ENCODE measurements at places on chromosomes 11 and 22. TPM values are rescaled to one million over a fixed set of nuclear protein-coding genes. Genes with fewer than 3 reads are reported as not detected.

The RNF26 gene
- total RNA-seq = 21.4 TPM

The OR10A2 gene
- not detected for total RNA-seq

The FAM111A gene
- total RNA-seq = 55.7 TPM

The SYT7 gene
- total RNA-seq = 6.9 TPM

The HOATZ gene
- total RNA-seq = not detected

The FXYD6 gene
- total RNA-seq = 10.6 TPM

The OLFML1 gene
- total RNA-seq = 2.3 TPM

The GGA1 gene
- 63.9 TPM for total RNA-seq

The PPP1R14B gene
- 127 TPM for total RNA-seq

The ST14 gene
- 74.8 TPM for total RNA-seq

The YAP1 gene
- total RNA-seq = 226 TPM

The IRAG1 gene
- total RNA-seq = 2.9 TPM

The CCDC116 gene
- not detected for total RNA-seq

The COA4 gene
- 55.8 TPM for total RNA-seq

The CRYBA4 gene
- not detected for total RNA-seq

DNA sequence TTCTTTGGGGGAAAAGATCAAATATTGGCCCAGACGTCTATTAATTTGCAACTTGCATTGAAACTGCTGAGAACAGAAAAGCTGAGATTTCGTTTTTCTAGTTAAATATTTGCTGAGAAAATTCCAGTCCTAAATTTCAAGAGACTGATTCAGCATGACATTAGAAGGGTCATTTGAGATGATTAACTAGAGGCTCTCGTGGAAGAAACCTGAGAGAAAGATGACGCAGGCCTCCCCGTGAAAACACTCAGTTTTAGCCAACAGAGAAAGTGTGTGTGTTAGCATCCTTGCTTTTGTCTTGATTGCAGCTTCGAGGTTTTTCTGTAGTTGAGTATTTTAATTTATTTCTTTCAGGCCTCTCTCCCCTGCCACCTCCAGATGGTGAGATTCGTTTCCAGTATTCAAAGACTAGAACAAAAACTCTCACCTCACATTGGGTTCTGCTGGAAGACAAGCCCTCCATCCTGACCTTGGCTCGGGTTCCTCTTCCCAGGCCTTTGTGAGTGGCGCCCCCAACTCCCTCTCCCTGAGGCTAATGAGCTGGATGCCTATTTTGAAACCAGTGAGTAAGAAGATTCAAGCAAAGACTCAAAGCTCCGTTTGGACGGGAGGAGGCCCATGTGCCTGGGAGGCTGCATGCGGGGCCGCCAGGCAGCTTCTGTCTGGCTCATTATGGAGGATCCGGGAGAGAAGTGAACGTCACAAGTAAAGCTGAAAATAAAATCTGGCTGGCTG lies 52.4 kb downstream of the CELSR1 start:
- H3K27ac ChIP-seq = no peak overlapping the region
- DNase-seq = no peak
- peaks cover 31% of the 10 kb centered on the region for H3K4me1 ChIP-seq

GRCh38 chr11:79440571-79441460 lies at the start of gene TENM4:
TENM4 (minus strand) TSS chr11:79441030; CDS start chr11:79069944, 371,086 bp downstream.
- peaks cover 52% of the 10 kb centered on the region for H3K4me1 ChIP-seq
- peaks cover 53% of the 10 kb centered on the region for H3K27me3 ChIP-seq
- H3K27ac ChIP-seq = peak within 1 kb of the TSS; percentile 83
- peak; percentile 68 for DNase-seq

- H3K27ac ChIP-seq = peak overlapping the region; percentile 93
- H3K4me3 ChIP-seq = peak overlapping the region; percentile 69
- peak; percentile 71 for DNase-seq
- H3K36me3 ChIP-seq = peaks cover 28% of the 10 kb centered on the region
- H3K27me3 ChIP-seq = no peaks in the 10 kb centered on the region
Observed at GRCh38 chr11:47409440-47410369, 1.3 kb downstream of the SLC39A13 start.

DNA sequence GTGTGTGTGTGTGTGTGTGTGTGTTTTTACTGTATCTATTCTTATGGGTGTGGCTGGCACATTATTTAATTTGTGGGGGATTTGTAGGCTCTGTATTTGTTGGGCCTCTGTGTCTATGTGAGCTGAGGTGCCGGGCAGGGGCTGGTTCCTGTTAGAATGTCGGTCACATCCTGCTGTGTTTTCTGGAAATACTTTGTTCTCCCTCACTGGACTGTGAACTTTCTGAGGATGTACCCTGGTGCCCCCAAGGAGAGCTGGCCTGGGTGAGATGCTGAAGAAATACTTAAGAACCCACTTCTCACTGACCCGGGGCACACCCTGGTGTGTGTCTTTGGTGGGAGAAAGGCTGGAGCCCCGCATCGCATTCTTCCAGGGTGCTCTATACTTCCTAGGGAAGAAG lies 28.6 kb downstream of the KIAA1671 start:
- H3K4me3 ChIP-seq = no peak overlapping the region
- H3K36me3 ChIP-seq = no peaks in the 10 kb centered on the region
- peak overlapping the region; percentile 22 for H3K27ac ChIP-seq
- peaks cover 56% of the 10 kb centered on the region for H3K4me1 ChIP-seq
- DNase-seq = no peak
- no peaks in the 10 kb centered on the region for H3K27me3 ChIP-seq

DNA sequence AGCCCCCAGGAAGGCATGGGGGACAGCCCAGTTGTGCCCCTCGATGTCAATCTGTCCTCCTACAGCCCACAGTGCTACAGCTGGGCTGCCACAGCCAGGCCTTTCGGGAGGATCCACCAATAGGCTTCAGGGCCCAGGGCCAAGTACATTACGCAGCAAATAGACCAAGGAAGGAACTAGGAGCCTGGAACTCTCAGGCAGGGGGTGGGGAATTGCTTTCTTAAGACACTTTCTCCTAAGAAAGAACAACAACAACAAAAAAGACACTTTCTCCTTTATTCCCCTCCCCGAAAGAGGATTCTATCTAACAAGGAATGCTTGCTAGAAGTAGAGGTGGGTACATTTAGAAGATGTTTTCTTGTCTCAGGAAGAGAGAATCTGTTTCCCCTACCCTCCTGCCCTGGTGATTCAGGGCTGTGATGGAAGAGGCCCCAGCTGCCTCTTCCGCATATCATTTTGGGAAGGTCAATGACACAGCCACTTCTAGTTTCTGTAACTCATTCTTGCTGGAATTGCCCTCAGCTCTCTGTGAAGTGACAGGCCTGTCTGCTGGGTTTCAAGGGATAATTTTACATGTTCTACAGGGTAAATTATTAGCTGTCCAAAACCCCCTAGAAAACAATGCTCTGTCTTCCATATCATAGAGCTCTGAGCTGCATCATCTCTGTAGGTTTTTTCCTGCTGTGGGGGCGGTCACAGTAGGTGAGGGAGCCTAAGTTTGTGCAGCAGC lies 6.0 kb upstream of the MALAT1 start:
- peak overlapping the region; percentile 99 for H3K27ac ChIP-seq
- H3K36me3 ChIP-seq = no peaks in the 10 kb centered on the region
- H3K4me3 ChIP-seq = peak overlapping the region; percentile 12
- H3K27me3 ChIP-seq = no peaks in the 10 kb centered on the region
- peaks cover 94% of the 10 kb centered on the region for H3K4me1 ChIP-seq

DNA sequence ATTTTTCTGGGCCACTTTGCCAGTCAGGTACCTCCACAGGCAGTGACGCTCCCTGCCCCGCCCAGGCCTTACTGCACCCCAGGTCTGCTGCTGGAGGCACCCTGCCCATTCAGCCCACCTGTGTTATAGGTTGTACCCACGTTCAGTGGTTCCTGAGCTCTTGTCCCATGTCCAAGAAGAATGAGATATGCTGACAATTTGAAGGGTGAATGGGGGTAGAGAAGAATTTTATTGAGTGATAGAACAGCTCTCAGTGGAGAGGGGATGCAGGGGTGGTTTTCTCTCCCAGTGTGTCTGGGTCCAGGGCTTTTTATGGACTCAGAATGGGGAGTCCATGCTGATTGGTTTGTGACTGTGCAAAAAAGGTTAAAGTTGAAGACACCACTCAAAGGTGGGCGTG lies 149.7 kb downstream of the LDLRAD3 start:
- H3K27me3 ChIP-seq = no peaks in the 10 kb centered on the region
- DNase-seq = no peak
- no peak overlapping the region for H3K4me3 ChIP-seq
- H3K36me3 ChIP-seq = peaks cover 27% of the 10 kb centered on the region
- H3K4me1 ChIP-seq = peaks cover 5% of the 10 kb centered on the region

- H3K4me1 ChIP-seq = peaks cover 8% of the 10 kb centered on the region
- no peaks in the 10 kb centered on the region for H3K27me3 ChIP-seq
- H3K4me3 ChIP-seq = no peak overlapping the region
- no peak for DNase-seq
- H3K36me3 ChIP-seq = no peaks in the 10 kb centered on the region
- H3K27ac ChIP-seq = peak overlapping the region; percentile 40
Observed at GRCh38 chr11:95082576-95083001, 7.1 kb upstream of the ENDOD1 start.

DNA sequence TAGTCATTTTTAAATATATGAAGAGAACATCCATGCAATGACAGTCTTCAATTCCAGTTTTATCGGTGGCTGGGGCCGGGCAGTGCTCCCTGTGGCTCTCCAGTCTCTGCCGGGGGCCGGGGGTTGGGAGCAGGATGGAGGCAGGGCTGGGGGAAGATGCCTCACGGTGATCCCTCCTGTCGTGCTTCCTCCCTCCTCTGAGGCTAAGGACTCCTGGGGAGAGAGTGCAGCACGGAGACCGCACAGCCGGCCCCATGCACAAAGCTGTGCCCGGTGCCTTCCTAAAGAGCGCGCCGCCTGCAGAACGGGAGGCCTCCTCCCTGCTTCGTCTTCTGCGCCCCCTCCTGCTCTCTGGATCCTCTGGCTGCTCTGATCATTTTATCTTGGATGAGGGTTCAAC lies 20.5 kb downstream of the GAL start:
- no peaks in the 10 kb centered on the region for H3K4me1 ChIP-seq
- H3K27me3 ChIP-seq = peaks cover 17% of the 10 kb centered on the region
- H3K27ac ChIP-seq = no peak overlapping the region
- H3K36me3 ChIP-seq = no peaks in the 10 kb centered on the region
- DNase-seq = no peak

- no peak for DNase-seq
- H3K36me3 ChIP-seq = no peaks in the 10 kb centered on the region
- H3K27ac ChIP-seq = no peak overlapping the region
- H3K27me3 ChIP-seq = no peaks in the 10 kb centered on the region
- no peaks in the 10 kb centered on the region for H3K4me1 ChIP-seq
Observed at GRCh38 chr11:86108890-86109638, 40.2 kb upstream of the PICALM start.

GRCh38 chr11:19466314-19466713 lies 225.6 kb upstream of the E2F8 start:
- no peaks in the 10 kb centered on the region for H3K36me3 ChIP-seq
- H3K27me3 ChIP-seq = peaks cover 9% of the 10 kb centered on the region
- H3K4me3 ChIP-seq = no peak overlapping the region
- H3K27ac ChIP-seq = no peak overlapping the region
- peaks cover 6% of the 10 kb centered on the region for H3K4me1 ChIP-seq
- no peak for DNase-seq

All from suprapubic skin (tissue), 4 donors.